ENCODE measurements at places on chromosomes 5 and 9.

- DNase-seq = no peak
Observed at GRCh38 chr9:12930906-12931305, 156.1 kb downstream of the LURAP1L start.

DNA sequence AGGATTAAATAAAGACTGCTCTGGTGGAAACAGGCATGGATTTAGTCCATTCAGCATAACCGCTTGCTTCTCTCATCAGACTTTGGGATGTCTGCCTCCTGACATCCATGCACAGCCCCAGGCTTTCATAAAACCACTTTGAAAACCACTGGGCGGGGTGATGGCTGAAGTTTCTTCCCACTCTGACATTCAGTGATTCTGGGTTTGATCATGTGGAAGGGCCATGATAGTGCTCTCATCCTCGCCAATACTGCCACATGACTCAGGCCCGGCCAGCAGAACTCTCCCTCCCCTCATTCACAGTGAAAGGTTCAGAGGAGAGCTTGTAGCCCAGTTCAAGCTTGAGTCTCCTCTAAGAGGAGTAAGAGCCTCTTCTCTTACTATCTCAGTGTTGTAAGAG is 29.6 kb upstream of the GLRA1 start:
- no peak for DNase-seq

DNA sequence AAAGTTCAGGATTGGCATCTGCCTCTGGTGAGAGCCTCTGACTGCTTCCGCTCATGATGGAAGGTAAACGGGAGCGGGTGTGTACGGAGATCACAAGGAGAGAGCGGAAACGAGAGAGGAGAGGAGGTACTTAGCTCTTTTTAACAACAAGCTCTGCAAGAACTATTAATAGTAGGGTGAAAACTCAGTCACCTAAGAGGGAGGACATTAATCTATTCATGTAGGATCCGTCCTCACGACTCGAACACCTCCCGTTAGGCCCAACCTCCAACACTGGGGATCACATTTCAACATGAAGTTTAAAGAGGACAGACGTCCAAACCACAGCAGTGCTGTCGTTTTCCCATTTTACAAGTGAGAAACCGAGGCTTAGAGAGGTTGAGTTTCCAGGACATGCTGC is 173.7 kb downstream of the SLC28A3 start:
- DNase-seq = no peak

GRCh38 chr5:171978519-171978918 is 27.9 kb downstream of the FBXW11 start:
- DNase-seq = no peak

DNA sequence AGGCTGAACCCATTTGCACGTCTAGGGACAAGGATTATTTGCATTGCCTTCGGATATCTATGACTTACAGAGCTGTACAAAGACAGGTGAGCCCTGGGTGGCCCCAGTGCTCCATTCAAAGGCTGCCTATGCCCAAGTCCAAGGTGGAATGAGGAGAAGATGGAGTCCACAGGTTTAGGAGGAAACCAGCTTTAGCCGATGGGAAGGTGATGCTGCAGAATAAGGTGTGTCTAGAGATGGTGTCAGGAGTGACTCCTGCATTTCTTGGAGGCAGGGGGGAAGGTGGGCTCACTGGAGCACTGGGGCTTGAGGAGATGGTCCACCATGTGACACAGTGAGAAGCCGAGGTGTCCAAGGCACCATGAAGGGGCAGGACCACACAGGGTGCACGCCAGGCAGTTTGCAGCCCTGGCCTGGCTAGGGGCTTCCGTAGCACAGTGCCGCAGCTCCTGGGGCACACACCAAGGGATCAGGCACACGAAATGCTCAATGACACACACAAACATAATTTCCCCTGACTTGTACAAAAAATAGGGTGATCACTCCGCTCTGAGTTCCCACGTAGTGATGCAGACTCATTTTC is 32.1 kb downstream of the SEMA4D start:
- DNase-seq = no peak

DNA sequence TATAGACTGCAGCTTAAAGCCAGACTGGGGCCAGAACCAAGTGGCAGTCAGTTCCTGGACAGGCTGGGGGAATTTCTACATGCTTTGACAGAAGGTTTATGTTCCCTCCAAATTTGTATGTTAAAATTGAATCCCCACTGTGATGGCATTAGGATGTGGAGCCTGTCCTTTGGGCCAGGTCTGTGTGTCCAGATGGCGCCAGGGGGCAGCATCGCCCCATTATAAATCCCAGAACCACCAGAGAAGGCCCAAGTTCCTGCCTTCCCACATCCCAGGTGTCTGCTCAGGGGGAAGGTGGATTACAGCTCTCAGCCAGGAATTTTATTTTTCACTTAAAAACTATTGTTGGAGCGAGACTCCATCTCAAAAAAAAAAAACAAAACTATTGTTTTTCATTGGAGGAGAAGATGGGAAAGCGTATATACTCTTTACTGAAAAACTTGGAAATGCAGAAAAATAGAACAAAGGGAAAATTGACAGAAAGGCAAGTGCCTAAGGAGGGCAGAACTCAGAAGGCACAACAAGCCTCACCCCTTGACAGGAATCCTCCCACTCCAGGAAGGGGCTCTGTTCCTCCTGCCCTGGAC is 5.0 kb downstream of the IL3 start:
- DNase-seq = peak; percentile 90

DNA sequence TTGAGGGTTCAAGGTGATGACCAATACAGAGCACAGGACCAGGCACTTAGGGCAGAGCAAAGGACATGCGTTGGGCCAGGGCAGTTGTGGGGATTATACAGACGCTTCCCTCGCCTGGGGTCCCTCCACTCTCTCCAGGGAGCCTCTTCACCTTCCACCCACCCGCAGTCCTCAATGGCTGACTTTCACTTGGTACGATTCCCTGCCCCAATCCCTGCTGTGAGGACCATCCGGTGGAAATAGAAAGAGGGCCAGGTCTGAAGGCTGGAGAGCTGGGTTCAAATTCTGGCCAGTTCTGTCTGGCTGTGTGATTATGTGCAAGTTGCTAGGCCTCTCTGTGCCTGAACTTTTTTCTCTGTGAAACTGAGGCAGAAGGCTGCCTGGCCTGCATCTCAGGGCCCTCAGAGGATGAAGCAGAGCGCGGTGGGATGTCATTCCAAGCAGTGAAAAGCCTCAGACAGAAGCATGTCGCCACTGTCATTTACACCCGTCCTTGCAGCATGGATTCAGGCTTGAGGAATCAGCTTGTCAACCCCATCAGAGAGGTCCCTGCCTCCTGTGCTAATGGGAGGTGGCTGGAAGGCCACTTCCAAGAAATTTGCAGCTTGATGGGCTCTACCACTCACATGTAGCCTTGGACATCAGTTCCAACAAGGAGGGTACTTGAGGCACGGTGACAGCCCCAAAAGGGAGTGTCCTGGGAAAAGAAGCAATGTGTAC is 206.6 kb upstream of the IER5L start:
- DNase-seq = no peak

DNA sequence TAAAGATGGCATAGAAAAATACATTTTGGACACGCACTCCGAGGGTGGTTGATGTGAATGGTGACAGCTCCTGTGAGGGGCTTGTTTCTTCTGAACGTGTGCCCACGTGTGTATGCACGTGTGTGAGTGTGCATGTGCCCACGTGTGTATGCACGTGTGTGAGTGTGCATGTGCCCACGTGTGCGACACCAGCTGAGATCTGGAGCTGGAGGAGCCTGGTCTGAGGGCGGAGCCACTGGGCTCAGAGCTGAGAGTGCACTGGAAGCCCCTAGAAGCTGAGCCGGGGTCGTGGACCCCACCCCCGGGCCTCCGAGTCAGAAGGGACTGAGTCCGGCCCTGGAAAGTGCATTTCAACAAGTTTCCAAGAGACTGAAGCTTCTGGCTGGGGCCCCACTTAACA is 282.5 kb upstream of the IRX4 start:
- no peak for DNase-seq

DNA sequence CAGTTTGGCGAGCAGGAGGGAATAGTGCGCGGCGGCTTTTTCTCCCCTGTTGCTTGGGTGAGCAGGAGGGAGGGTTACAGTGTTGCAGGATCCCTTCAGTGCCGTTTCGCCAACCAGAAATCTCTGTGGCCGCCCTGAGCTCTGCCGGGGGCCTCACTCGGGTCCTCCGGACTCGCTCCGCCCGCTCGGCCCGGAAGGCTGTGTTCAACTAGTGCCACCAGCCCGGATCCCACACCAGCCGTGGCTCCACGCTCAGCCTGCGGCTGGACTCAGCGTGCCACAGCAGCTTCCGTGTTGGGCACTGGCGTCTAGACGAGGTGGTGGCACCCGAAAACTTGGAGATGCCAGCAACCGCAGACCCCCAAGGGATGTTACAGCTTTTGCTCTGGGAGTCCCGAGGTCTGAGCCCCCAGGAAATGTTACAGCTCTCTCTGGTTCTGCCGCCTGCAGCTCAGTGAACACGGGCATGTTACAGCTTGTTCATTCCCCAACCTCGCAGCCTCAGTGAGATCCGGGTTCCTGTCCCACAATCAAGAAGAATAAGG is 16.0 kb upstream of the OR13C9 start:
- no peak for DNase-seq

- peak; percentile 47 for DNase-seq
Observed at GRCh38 chr5:8843771-8844170, 702.1 kb downstream of the SEMA5A start.

- peak; percentile 45 for DNase-seq
Observed at GRCh38 chr5:1516615-1517601, 6.9 kb downstream of the LPCAT1 start.

GRCh38 chr5:39424736-39425637 is at the start of gene DAB2:
Gene DAB2 (minus strand): TSS chr5:39424980. CDS start chr5:39394320, 30,660 bp downstream.
- DNase-seq = peak; percentile 91

DNA sequence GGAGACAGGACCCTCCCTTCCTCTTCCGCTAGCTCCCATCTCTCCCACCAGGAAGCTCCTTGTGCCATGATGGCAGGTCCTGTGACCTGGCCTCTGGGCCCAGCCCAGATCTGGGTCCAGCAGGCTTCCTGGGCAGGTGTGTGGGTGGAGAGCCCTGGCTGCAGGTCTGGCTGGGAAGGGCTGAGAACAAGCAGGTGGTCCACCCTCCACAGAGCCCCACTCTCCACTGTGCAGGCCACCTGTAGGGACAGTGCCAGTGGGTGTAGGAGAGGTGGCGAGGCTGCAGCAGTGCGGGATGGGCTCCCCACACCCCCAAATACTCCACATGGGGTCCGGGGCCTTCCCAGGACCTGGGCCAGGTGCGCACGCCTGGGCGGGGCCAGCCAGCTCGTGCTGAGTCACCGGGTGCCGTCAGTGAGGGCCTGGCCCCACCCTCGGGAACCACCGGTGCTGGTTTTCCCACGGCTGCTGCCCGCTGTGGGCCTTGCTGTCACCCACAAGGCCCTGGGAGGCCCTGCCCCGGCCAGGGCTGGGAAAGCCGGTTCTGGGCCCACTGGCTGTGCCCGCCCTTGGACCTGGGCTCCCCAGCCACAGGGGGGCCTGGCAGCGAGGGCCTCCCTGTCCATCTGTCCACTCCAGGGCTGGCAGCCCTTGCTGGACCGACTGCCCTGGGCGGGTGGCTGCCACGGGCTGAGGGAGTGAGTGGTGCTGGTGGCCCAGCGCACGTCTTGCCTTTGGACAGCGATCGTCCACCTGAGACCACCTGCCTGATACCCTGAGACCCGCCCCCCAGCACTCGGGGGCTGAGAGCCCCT is 9.3 kb upstream of the NRARP start:
- DNase-seq = peak; percentile 7

GRCh38 chr9:78468231-78468630 is 171.3 kb downstream of the PSAT1 start:
- DNase-seq = no peak

Measured in GM03348 (cell line).